ENCODE measurements at places on chromosomes 2 and 18. TPM values are rescaled to one million over a fixed set of nuclear protein-coding genes. Genes with fewer than 3 reads are reported as not detected.

Gene CRACDL
- 3.6 TPM for total RNA-seq

Gene IL1RL1
- 1.2 TPM for total RNA-seq

Gene DIPK1C
- total RNA-seq, result not detected

Gene STAT4
- 4.5 TPM for total RNA-seq

Gene ARHGAP28
- not detected for total RNA-seq

Gene KCNIP3
- 2.3 TPM for total RNA-seq

Gene LOXHD1
- not detected for total RNA-seq

Gene SLC25A12
- total RNA-seq, result 13.4 TPM

Gene POTEE
- 0.07 TPM for total RNA-seq

Gene AFTPH
- 24.0 TPM for total RNA-seq

Gene DES
- total RNA-seq, result 0.27 TPM

Gene SERPINB13
- not detected for total RNA-seq

Gene SLC39A6
- total RNA-seq, result 43.8 TPM

Gene MOGAT1
- not detected for total RNA-seq

Gene RGPD4
- not detected for total RNA-seq
